Heart left ventricle (tissue), 16 donors: ENCODE measurements at places on chromosomes 5 and 9. TPM values are rescaled to one million over a fixed set of nuclear protein-coding genes. Genes with fewer than 3 reads are reported as not detected.

- no peak for DNase-seq
Observed at GRCh38 chr5:127602896-127603844, 45.7 kb upstream of the CTXN3 start.

GRCh38 chr5:134148986-134149539 is 27.7 kb downstream of the SKP1 start:
- DNase-seq: no peak

- no peak for DNase-seq
Observed at GRCh38 chr9:120324996-120325642, 254.8 kb downstream of the CDK5RAP2 start.

- DNase-seq: no peak
Observed at GRCh38 chr5:68873198-68873597, 220.6 kb upstream of the SLC30A5 start.

DNA sequence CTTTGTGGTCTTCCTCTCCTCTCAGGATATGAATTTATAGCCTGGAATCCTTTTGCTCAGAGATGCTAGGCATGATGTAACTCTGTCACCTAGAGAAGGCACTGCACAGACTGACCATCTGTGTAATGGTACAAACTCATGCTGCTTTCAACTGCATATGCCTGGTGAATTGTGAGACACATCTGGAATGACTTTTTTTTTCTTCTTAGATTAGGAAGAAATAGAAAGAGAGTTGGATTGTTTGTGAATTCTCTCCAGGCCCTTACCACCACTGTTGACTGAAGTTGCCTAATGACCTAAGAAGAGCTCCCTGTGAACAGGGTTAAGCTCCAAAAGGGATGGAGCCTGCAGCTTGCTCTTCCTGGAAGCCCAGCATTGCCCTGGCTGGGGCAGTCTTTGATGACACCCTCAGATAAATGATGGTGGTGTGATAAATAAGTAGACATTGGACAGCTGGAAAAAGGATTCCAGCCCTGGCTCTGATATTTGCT is 47.8 kb upstream of the TRIM32 start:
- no peak for DNase-seq

- DNase-seq: no peak
Observed at GRCh38 chr5:128121651-128122050, 38.1 kb downstream of the SLC12A2 start.

GRCh38 chr9:114499528-114499927 is 5.7 kb downstream of the WHRN start:
- no peak for DNase-seq

DNA sequence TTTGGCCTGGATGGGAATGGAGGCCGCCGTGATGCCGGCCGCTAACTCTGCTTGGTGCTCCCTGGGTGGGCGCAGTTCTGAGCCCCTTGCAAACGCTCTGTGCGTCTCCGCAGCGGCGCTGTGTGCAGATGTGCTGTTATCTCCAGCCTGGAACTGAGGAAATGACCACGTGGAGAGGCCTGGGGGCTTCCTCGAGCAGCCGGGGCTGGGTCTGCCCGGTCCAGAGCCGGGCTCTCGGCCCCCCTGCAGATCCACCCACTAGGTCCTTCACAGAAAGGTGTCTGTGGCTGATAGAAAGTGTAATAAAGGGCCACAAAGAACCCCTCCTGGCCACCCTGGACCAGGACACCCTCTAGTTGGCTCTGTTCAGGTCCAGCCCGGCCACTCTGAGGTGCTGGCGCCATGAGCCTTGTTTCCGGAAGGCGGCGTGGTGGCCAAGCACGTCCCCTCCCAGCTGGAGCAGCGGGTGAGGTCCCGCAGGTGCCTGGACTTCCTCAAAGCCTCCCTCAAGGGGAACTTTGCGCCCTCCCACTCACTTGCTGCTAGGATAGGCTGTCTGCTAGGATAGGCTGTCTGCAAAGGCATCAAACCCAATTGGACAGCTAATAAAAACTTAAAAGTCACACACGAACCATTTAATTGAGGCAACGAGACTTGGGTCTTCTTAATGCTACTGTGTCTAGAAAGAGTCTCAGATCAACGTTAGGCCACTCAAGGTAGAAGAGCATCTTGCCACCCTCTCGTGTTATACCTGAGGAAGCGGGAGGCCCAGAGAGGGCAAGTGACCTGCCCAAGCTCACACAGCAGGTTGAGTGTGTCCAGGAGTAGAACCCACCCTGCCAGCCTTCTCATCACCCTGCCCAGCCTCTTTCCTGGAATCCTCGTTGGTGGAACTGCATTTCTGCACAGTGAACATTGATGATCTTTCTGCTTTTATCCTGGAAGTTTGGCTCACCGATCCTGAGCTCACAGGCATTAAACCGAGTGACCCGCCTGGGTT is 109.3 kb upstream of the FCN2 start:
- DNase-seq: peak; percentile 37

Gene TMEM174
- total RNA-seq: not detected
